ENCODE measurements at places on chromosomes 12 and 14.

DNA sequence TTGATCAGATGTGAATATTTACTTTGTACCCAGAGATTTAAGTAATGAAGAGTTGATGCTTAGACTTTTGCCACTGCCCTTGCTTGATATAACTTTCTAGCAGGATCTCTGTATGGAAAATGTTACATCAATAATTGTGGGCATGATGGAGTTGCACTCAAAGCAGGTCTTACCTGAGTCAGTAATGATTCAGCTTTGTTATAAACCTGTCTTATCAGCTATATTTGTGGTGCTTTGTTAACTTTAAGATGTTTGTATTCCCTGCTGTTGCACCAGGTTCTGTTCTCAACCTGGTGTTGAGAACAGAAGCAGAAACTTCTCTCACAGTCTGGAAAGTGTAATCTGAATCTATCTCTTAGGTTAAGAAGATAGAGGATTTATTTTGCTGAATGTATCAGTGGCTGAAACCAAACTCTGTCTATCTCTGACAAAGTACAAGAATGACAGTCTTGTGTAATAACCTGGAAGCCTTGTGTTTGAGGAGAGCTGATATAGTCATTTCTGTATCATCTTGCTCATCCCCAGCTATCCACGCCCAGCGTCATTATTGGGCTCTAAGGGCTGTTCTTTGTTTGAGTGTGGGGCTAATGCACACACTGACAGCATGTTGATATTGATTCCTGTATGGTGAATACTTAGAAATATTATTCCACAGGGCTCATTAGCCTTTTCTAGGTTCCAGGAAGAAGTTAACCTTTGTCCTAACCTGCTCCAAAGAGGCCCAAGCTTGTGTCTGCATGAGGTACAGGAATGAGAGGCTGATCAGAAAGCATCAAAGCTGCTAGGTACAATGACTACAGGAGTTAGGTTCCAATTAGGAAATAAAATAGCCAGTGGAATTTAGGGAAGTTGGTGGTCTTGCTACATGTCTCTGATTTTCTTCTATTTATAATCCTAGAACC is 3.6 kb downstream of the AKAP6 start:
- DNase-seq, result no peak

- DNase-seq, result no peak
Measured at GRCh38 chr12:8680533-8680932, 17.3 kb upstream of the RIMKLB start.

- DNase-seq, result no peak
Measured at GRCh38 chr14:52328276-52328675, 14.2 kb downstream of the PTGER2 start.

DNA sequence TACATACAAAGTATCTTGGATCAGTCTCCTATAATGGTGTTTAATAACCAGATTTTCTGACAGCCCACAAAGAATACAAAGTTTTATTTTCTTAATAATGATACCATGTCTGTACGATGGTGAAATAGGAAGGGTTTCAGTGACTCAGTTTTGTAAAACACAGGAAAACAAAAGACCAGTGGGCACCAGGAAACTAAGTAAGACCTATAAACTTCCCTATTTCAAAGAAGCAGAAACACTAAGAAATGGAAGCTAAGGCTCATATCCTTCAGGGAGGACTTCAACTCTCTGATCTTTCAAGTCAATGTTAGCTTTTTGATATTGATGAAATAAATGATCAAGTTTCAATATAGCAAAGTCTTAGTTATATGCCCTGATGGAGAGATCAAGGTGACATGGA is 196.0 kb downstream of the DUSP6 start:
- DNase-seq, result no peak

DNA sequence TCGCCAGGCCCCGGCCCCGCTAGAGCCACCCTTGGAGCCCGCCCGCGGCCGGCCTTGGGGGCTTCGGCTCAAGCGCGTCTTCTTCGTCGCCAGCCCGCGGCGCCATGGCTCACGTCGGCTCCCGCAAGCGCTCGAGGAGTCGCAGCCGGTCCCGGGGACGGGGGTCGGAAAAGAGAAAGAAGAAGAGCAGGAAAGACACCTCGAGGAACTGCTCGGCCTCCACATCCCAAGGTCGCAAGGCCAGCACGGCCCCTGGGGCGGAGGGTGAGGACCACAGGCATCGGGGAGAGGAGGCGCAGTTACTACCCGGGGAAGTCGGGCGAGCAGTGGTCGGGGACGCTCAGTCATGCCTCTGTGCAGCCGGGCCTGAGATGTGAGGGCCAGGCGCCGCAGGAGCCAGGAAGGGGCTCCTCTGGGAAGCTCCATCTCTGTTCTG is 573 bp downstream of the ARL6IP4 start:
- peak; percentile 47 for DNase-seq

DNA sequence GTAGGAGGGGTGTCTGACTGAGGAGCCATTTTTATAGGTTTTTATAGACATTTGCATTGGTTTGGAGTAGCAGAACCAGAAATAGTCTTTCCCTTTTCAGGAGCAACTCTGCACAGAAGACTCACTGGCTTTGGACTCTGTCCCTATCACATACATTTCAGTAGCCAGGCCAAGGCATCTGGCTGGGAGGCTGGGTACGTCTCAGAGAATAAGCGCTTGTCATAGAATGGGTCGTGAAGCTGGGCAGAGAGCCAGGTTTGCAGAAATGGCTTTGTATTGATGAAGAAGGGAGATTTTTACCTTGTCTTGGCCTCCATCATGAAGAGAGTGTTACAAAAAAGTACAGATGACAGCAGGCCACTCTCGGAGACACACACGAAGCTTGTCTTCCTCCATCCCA is 98.6 kb downstream of the CACNA1C start:
- no peak for DNase-seq

DNA sequence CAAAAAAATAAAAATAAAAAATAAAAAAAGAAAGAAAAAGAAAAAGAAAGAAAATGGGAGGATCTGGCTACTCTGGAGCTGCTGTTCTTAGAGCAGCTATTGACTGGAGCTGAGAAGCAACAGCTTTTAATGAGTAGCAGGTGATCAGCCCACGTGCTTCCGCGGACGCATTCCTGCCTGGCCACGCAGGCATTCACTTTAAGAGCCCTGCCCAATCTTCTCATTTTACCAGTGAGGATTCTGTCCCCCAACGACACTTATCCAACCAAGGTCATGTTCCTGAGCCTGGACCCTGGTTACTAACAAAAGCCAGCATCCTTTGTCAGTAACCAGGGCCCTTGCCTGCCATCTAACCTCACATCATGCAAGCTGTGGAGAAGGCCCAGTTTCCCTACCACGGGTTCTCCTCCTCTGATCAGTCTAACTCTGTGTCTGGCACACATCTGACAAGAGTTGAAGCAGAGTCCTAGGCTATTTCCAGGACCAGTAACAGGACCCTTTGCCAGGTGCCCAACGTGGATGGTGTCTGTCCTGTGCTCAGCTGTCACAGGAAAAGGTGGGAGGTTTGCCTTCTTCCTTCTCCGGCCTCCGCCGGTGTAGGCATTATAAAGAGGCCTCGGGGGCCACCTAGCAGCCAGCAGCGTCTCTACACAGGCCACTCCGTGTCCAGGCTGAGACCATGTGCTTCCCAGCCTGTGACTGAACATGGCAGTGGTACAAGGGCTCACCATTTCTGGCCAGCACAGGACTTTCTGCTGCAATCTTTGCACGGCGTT is 60.9 kb upstream of the GPATCH2L start:
- DNase-seq, result peak; percentile 40

- no peak for DNase-seq
Measured at GRCh38 chr12:11707535-11707934, 58.1 kb downstream of the ETV6 start.

- DNase-seq, result no peak
Measured at GRCh38 chr14:87325741-87326140, 667.2 kb downstream of the GALC start.

DNA sequence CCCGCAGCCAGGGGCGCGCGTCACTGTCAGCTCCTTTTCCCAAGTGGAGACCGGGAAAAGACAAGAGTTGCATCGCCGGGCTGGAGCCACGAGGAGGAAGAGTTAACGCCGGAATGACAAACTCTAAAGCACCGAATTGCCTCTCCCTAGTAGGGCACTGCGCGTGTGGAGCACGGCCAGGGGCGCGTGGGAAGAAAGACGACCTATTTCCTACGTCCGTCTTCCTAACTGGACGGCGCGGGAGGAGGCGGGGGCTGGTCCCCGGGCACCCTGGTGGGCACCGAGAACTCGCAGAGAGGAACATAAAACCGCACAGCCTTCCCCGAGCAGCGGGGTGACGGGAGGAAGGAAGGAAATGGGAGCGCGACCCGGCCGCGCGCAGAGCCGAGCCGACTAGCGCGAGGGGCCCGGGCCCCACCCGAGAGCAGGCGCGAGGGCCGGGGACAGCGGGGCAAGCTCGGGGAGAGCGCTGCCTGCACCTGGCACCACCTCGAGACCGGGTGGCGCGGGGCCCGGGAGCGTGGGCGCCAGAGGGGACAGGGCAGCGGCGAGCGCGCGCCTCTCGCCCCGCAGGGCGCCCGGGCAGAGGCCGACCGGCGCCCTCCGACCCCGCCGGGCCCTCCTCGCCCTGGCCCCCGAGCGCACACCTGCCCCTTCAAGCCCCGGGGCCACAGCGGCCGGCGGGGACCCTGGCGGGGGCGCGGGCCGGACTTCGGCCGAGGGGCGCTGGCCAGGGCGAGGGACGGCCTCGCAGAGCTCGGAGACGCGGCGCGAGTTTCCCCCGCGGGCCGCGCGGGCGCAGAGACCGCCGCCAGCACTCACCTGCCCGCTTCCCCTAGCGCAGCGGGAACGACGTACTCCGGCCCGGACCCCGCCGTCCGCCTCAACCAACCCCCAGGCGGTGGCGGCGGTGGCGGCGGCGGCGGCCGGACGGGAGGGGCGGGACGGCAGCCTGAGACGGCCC is at the start of gene SETD3:
Gene SETD3, minus strand, starts transcription at position 954 of the 964 bp plus-strand sequence. CDS start 15,054 bp downstream, outside the sequence.
- peak; percentile 45 for DNase-seq

DNA sequence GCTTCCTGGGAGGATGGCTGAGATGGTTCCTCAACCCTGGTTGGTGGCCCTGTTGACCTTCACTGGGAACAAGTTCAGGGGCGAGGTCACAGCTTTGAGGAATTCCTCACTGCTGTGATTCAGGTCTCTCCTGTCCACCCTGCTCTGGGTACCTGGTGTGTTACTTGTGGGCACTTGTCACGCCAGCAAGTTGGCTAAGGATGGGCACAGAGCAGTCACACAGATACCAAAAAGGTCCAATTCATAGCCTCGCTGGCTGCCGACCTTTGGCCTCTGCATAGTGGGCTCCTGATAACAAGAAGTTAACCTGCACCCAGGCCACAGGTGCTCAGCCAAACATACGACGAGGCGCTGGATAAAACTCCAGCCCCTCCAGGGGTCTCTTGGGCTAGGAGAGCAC is 11.2 kb downstream of the SDS start:
- DNase-seq, result no peak

- no peak for DNase-seq
Measured at GRCh38 chr14:71692496-71692895, 239.7 kb upstream of the RGS6 start.

- DNase-seq, result no peak
Measured at GRCh38 chr14:75339059-75339458, 60.4 kb downstream of the FOS start.

GRCh38 chr12:14638066-14638465 is 58.3 kb downstream of the GUCY2C start:
- DNase-seq, result no peak

DNA sequence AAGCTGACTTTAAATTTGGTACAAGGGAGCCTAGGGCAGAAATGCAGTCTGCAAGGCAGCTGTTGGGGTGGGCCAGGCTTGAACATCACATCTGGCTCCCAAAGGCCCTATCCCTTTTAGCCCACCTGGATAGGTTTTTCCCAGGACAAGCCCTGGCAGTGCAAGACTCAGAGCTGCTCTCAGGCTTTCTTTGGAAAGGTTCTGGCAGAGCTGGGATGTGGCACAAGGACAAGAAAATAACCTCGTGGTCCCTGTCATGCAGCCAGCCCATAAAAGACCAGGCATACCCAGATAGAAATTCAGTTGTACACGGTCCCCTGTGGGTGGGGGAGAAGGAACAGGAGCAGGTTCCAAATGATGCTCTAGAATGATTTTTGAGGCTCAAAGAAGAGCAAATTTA is 206.9 kb downstream of the TTC7B start:
- DNase-seq, result no peak

- no peak for DNase-seq
Measured at GRCh38 chr12:108822497-108823205, 34.7 kb downstream of the SSH1 start.

GRCh38 chr14:28577711-28578131 is 188.9 kb upstream of the FOXG1 start:
- DNase-seq, result no peak

DNA sequence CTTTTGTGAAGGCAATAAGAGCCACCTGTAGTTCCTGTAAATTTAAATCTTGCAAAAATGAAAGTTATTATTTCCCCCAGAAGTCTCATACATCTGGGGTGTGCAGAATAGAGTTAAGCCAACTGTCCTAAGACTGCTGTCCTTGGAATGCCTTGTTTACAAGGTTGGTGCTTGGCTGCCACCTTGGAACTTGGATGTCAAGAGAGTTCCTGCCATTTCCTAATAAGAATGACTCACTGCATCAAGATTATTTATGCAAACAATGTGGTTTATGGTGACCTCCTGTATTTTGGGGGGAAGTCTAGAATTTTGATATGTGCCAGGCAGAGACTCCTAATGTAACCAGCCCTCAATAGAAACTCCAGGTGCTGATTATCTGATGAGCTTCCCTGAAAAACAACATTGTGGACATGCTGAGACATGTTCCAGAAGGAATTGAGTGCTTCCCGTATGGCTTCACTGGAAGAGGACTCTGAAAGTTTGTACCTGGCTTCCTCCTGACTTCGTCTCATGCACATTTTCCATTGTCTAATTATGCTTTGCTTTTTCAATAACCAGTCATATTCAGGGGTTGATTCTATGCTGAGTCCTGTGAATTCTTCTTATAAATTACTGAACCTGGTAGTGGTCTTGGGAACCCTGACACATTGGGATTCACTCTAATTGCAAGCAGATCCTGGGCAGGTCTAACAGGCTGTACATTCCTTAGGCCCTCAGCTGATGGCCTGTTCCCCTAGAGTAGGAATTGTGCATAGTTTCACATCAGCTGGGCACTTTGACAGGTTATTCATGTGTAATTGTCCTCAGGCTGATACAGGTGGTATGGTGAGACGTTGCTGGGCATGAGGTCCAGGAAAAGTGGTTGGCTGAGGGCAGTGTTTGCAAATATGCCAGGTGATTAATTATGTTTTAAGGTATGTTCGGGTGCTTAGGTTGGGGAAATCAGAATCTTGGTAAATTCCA is 1370.7 kb upstream of the TMEM132C start:
- no peak for DNase-seq

DNA sequence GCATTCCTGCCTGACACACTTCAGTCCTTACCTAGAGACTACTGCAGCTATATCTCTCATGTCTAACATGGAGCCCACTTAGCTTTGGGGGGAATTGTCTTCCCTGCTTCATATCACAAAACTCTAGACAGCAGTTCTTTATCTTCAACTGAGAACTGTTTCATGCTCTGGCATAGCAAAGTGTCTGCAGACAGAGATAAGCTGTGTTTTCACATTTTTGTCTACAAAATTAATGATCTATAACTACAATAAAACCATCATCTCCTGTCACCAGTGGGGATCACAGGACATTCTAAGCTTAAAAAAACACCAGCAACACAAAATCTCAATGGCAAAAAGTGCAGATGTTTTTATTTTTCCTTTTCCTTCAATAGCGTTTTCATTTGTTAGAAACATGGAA is 137.1 kb upstream of the VRK1 start:
- no peak for DNase-seq

- DNase-seq, result no peak
Measured at GRCh38 chr14:61574514-61574807, 120.9 kb upstream of the HIF1A start.

- DNase-seq, result no peak
Measured at GRCh38 chr12:95522692-95523091, 28.6 kb downstream of the USP44 start.

GRCh38 chr14:92511453-92512238 is 1.9 kb upstream of the RIN3 start:
- DNase-seq, result no peak

GRCh38 chr14:71638523-71639196 is 293.6 kb upstream of the RGS6 start:
- DNase-seq, result no peak
